ENCODE measurements at places on chromosomes 4 and X. TPM values are rescaled to one million over a fixed set of nuclear protein-coding genes. Genes with fewer than 3 reads are reported as not detected.

- no peak overlapping the region for H3K27ac ChIP-seq
- DNase-seq: no peak
- H3K4me1 ChIP-seq: no peaks in the 10 kb centered on the region
- peaks cover 6% of the 10 kb centered on the region for H3K36me3 ChIP-seq
- no peak overlapping the region for H3K4me3 ChIP-seq
These were observed 397.6 kb downstream of the TRIML1 start for GRCh38 chr4:188536826-188537225.

- peaks cover 2% of the 10 kb centered on the region for H3K27me3 ChIP-seq
- no peak overlapping the region for H3K4me3 ChIP-seq
- H3K27ac ChIP-seq: no peak overlapping the region
- no peaks in the 10 kb centered on the region for H3K4me1 ChIP-seq
These were observed 80.1 kb downstream of the FAM184B start for GRCh38 chr4:17701138-17701839.

DNA sequence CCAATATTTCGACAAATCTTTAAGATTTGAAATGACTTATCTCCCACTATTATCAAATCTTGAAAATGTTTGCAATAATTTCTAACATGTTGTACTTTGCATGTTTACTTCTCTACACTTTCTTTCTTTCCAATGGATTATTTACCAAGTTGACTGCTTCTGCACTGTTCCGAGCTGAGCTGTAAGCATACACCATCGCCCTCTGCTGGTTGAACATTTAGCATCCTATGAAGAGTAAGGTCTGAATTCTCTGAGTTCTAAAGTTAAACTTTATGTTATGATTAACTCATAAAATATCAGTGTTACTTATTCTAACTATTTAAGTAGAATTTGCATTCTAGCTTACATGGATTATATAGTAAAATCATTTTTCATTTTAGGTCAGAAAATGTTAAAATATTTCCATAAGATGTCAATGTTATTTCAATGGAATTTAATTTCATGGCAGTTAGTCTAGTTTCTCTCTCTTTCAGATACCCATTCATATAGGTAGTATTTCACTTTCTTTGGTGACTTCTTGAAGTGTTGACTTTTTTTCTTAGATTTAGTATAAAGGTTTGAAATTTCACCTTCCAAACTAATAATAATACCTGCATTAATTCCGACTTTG lies 137.4 kb downstream of the DKK2 start:
- H3K27ac ChIP-seq: no peak overlapping the region
- H3K4me3 ChIP-seq: no peak overlapping the region
- H3K4me1 ChIP-seq: no peaks in the 10 kb centered on the region
- peaks cover 7% of the 10 kb centered on the region for H3K36me3 ChIP-seq
- DNase-seq: no peak

GRCh38 chr4:156255230-156256007 lies 301.8 kb upstream of the CTSO start:
- DNase-seq: no peak
- H3K4me3 ChIP-seq: no peak overlapping the region
- H3K27ac ChIP-seq: no peak overlapping the region

Gene ARMCX1
- total RNA-seq: 38.6 TPM

Gene SH2D1A
- not detected for total RNA-seq

Gene PAGE4
- total RNA-seq: not detected

Data from osteocyte (in vitro differentiated cells).